ENCODE measurements at places on chromosomes 5 and 9. TPM values are rescaled to one million over a fixed set of nuclear protein-coding genes. Genes with fewer than 3 reads are reported as not detected.

DNA sequence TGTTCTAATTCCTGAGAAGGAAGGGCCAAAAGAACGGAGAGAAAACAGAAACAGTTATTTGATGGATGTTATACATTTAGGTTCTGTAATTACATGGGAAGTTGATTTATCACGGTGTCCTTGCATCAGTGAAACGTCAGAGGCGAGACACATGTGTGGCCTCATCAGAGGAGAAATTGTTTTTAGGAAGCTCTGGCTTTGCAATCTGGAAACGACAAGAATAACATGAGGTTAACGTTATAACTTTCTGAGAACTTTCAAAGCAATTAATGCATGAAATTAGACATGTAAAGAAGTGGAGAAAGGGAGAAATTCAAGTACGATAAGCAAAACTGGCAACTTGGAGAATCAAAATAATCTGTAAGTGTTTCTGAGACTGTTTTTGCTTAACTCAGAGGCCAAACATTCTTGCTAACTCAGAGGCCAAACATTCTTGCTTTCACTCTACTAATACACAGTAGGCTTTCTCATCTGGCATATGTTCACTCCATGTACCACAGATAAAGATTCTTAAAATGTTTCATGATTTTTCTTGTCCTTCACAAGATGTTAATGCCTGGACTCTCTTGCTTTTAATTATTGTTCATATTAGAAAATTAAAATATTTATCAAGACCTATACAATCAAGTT lies 933.0 kb downstream of the TLE4 start:
- no peak for DNase-seq

GRCh38 chr5:14628346-14628745 lies 36.2 kb upstream of the OTULIN start:
- DNase-seq = peak; percentile 80

The FOXD4 gene
- 0.27 TPM for total RNA-seq

- DNase-seq = no peak
Measured at GRCh38 chr5:135269931-135270421, 129.1 kb downstream of the MACROH2A1 start.

The ITGA2 gene
- total RNA-seq = 1.6 TPM

The SNCAIP gene
- total RNA-seq = 0.54 TPM

DNA sequence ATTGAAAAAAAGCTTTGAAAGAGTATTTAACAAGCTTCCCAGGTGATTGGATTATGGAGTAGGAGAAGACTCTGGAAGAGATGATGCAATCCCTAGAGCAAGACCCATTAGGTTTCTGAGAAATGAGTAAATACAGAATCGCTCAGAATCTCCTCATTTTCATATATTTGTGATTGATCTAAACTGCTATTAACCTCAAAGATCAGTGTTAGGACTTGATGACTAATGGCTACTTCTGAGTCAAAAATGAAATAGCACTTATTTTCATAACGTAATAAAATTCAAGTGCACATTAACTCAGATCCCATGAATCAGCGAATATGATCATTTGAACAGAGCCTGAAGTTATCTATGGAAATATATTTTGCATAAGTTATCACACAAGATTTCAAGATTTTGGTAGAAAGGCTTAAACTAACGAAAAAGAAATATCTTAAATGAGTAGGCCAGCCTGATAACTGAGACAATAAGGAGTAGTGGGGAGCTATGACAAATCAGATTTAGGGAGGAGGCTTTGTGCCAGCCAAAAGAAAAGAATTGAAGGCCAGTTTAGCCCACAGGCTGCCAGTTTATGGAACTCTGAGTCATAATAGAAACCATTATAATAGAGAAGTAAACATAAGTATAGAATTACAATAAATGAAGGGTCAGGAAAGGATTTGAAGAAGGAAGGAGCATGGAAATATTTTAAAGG lies 106.7 kb upstream of the OSMR start:
- DNase-seq = no peak

- DNase-seq = no peak
Measured at GRCh38 chr9:33165263-33166151, 1.6 kb downstream of the B4GALT1 start.

- no peak for DNase-seq
Measured at GRCh38 chr5:102554082-102554481, 55.3 kb upstream of the SLCO6A1 start.

GRCh38 chr9:78575081-78575480 lies 278.2 kb downstream of the PSAT1 start:
- DNase-seq = no peak

DNA sequence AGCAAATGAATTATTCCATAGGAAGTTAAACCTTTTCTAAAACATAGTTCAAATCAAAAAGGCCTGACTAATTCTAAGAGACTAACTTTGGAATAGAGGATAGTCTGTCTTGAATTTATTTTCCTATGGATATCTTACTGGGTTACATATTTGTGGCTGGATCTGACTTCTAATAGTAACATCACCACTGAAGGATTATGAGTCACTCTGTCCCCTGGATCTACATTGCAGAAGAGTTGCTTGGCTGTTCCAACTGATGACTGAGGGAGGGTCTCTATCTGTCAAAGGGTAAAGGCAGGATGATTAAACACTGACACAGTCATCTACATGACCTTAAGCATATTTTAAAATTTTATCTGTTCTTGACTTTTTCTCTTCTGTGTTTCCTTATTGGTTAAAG lies 119.6 kb upstream of the FST start:
- DNase-seq = no peak

- no peak for DNase-seq
Measured at GRCh38 chr9:115155037-115155436, 37.1 kb upstream of the TNC start.

The PFN3 gene
- total RNA-seq = not detected

GRCh38 chr5:173486355-173487225 lies 129.9 kb downstream of the BOD1 start:
- DNase-seq = no peak
